ENCODE measurements at places on chromosomes 1 and 21.

GRCh38 chr1:225866061-225866837, 15.9 kb downstream of the TMEM63A start:
- peak; percentile 76 for DNase-seq

DNA sequence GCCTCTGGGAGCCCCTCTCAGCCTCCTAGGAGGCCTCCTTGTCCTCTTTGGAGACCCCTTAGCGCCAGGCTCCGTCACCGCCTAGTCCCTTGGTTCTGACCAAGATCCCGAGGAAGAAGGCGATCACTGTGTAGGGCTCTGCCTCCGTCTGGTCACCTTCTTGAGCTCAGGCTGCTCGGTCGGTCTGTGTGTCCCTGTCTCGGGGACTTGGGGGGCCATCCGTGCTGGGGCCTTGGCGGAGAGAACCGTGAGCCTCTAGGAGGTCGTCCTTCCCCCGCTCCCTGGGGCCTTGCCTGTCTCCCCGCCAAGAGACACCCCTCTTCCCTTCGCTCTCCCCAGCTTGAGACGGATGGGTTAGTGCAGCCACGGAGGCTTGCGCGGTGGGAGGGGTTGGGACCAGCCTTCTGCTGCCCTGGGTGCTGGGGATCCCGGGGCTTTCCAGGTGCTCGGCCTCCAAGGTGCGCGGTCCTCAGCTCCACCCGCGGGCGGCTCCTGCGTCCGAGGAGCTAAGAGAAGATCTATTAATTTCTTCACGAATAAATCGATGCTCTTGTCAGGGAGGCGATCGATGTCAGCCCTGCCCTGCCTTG, 701 bp upstream of the INSRR start:
- no peak for DNase-seq

DNA sequence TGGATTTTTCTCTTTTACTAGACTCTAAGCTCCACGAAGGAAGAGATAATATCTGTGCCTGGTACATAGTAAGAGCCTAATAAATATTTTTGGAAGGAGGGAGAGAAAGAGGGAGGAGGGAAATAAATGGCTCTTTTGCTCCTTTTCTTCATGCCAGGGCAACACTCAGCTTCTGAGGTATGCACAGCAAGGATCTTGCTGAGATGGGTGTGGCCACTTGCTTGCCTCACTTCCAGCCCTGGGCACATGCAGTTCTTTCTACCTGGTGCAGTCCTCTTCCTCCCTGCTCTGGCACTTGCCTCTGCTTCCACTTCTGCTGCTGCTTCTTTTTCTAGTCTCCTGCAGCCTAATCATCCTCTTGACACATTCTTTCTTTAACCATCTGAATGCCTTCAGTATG, 148.1 kb downstream of the FGGY start:
- DNase-seq, result peak; percentile 51

GRCh38 chr1:8848663-8849386, 29.7 kb downstream of the ENO1 start:
- peak; percentile 90 for DNase-seq

- DNase-seq, result no peak
These were observed 24.3 kb upstream of the TMEM39B start for GRCh38 chr1:32048440-32048839.

Data from fibroblast of mammary gland (primary cell).